ENCODE measurements at places on chromosomes 5 and 9.

DNA sequence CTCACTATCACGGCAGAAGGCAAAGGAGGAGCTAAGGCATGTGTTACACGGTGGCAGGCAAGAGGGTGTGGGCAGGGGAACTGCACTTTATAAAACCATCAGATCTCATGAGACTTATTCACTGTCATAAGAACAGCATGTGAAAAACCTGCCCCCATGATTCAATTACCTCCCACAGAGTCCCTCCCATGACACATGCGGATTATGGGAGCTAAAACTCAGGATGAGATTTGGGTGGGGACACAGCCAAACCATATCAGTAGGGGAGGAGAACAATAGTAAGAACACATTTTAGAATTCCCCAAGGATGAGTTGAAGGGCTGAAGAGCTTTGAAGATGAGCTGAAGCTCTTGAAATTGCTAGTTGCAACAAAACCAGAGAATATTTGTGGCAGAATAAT is 287.9 kb downstream of the SMARCA2 start:
- DNase-seq, result no peak

DNA sequence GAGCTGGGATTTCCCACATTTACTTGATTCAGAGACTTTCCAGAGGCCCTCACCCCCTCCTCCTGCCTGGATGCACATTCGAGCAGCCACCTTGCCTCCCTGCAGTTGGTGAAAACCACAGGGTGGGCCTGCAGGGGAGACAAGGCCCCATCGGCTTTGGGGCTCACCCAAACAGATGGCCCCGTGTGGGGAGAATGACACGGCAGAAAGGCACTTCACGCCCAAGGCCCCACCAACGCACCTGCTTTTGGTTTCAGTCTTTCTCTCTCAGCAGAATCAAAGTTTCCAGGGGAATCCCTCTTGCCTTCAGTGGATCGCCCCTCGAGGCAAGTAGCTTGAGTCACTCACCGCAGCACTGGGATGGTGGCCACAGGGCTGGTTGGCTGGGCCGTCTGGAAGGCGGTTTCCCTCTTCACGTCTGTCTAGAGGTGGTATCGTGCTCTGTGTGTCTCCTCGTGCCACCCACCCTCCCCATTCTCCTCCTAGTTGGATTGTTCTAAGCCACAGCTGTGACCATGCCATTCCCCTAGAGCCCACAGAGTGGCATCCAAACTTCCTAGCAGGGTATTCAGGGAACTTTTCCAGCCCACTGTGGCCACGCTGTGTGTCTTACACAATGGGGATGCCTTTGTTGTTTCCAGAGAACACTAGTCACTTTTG is 31.8 kb downstream of the SEC61B start:
- DNase-seq, result no peak

GRCh38 chr9:16414451-16414850 is 456.0 kb downstream of the BNC2 start:
- DNase-seq, result no peak

GRCh38 chr5:64000096-64000495 is 37.9 kb upstream of the HTR1A start:
- DNase-seq, result no peak

- no peak for DNase-seq
These were observed 733.8 kb downstream of the BRINP1 start for GRCh38 chr9:118635416-118635815.

DNA sequence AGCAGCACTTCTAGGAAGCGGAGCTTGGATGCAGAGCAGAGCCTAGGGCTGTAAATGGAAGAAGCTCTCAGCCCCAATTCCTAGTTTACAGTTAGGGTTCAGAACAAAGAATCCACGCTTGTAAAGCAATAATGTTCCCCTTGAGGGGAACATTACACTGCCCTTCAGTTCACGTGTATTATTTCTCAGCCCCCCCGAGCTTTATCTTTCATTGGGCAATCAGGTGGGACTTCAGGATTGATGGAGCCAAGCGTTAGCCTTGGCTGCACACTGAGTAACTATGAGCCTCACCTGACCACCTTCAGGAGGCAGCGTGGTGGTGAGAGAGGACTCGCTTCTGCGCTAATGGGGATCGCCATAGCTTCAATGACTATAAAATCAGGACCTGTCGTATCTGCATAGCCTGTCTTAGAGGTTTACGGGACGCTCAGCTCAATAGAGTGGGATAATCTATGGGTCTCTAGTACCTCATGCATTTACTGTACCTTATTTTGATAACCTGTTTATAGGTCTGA is 157.0 kb upstream of the RASEF start:
- no peak for DNase-seq
